ENCODE measurements at places on chromosomes 5 and 9.

GRCh38 chr9:36770025-36770424 is 197.3 kb downstream of the MELK start:
- DNase-seq = no peak

- no peak for DNase-seq
Observed at GRCh38 chr9:10127867-10128266, 484.9 kb downstream of the PTPRD start.

DNA sequence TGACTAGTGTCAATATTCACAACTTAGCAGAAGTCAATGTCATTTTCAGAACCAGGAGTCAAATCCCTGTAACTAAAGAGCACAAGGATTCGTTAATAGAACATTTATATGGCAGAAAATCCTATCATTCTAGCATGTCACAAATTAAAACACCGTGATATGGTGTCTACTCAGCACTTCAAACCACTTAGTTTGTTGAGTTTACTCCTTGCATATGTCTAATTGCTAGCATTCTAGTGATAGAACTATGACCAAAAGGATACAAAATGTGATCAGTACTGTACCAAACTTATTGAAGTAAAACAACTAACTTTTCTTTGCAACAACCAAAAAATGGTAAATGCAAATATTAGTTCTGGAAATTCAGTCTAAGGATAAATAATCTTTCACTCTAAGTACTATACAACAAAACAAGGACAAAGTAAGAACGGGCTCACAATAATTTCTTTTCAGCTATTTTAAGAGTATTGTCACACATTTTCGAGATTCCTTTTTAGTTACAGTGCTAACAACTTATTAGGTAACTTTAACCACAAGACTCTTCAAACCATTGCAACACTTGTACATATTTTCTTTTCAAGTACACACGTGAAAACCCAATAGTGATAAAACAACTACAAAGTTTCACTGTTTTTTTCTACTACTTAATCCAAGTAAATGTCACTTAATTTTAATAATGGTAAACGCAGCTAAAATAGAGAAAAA is 845.2 kb upstream of the CDH10 start:
- no peak for DNase-seq

DNA sequence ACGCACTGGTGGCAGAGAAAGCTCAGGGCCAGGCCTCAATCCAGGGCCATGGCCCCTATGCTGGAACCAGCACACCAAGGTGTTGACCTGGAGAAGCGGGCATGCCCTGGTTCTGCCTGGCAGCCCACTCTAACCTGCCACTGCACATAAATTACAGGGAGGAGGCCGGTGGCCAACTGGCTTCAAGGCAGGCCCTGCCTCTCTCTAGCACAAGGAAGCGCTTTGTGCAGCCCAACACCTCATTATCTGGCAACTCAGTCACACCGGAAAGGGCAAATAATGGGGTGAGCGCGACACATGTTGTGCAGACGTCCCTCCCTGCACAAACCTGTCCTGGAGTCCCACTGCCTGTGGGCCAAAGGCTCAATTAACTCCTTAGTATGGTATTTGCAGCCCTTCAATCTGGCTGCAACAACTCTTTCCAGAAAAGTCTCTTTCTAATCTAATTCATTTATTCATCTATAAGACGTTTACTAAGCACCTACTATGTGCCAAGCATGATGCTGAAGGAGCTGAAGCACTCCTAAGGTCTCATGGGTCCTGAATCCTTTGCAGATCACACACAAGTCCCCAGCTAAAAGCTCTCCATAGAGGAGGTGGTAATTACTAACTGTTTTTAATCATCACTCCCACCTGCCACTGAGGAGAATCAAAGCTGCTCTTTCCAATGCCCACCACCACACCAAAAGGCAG is 24.9 kb downstream of the SHB start:
- DNase-seq = no peak

DNA sequence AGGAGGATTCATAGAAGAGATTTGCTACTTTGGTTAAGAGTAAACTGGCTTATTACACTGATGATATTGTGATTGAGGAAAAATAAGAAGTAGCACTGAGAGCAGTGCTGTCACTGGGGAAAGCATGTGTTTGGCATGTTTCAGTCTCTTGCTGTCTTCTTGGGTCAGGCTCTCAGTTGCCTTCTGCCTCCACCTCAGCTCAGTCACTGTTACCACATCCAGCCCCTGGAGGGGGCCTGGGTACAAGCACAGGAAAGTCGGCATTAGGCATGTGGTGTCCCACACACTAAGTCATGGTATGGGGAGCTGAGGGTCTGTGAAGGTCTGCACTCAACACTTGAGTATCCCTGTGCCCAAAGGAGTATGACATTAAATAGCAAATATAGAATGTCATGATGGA is 958.3 kb upstream of the CDH9 start:
- no peak for DNase-seq

DNA sequence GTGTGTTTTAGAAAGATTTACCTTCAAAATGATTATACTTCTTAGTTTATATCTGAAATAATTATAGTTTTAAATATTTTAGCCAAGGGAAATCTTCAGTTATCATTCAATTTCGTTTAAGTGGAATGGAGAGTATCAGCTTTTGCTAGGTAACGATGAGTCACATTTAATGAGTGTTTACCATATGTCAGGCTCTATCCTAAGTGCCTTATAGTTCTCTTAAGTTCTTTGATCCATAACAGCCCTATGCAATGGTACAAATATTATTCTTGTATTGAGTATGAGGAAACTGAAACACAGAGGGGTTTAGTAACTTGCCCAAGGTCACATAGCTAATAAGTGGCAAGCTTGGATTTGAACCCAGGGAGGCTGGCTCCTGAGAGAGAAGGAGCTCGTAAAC is 37.5 kb upstream of the SHB start:
- no peak for DNase-seq
